Natural killer cell treated with Interleukin-12 subunit alpha and Interleukin-12 subunit beta and Interleukin-15 and Interleukin-18, amount 100 ng/mL, for 72 hours (primary cell): ENCODE measurements at places on chromosomes 16 and 17.

GRCh38 chr17:70969521-70970034 lies 800.2 kb downstream of the KCNJ2 start:
- DNase-seq, result no peak

- no peak for DNase-seq
Measured at GRCh38 chr17:41015454-41015853, 6.5 kb upstream of the KRTAP3-1 start.

DNA sequence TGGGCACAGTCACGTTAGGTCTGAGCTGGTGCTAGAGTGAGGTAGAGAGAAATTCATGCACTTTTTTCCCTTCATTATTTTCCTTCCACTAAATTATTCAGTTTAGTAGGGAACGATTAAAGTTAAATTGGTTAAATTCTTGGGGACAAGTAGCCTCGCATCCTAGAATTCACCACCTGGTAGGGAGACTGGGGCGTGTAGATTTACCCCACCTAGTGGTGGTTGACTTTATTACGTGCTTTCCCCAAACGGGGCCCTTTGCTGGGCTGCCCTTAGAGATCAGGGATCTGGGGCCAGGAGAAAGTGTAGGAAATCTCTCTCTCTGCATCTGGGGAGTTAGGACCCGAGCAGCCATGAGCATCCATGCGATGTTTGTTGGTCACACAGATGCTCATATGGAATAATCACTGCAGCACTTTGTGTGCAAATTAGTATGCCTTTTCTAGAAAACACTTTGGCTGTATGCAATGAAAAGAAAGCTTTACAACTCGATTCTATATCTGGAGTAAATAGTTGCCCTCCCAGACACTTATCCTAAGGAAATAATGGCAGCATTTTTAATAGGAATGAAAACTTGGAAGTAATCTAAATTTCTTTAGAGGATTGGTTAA lies 107.0 kb downstream of the PLCG2 start:
- no peak for DNase-seq

DNA sequence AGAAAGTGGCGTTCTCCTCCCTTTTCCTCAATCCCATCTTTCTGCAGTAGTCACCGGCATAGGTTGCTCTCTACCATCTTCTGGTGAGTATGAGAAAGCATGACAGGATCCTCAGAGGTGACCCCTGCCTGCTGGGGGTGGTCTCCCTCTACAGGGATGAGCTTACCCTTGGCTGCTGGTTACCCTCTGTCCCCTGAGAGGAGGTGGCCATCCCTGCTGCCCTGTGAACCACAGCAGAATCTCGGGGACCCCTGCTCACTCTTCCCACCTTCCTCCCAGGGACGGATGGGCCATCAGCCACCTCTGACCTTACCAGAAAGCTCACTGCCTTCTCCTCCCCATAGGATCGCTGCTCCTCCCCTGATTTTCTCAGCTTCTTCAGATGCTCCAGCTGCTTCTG lies 7.8 kb downstream of the MEFV start:
- no peak for DNase-seq

GRCh38 chr17:66767154-66767933 lies 67.6 kb upstream of the CACNG5 start:
- no peak for DNase-seq

DNA sequence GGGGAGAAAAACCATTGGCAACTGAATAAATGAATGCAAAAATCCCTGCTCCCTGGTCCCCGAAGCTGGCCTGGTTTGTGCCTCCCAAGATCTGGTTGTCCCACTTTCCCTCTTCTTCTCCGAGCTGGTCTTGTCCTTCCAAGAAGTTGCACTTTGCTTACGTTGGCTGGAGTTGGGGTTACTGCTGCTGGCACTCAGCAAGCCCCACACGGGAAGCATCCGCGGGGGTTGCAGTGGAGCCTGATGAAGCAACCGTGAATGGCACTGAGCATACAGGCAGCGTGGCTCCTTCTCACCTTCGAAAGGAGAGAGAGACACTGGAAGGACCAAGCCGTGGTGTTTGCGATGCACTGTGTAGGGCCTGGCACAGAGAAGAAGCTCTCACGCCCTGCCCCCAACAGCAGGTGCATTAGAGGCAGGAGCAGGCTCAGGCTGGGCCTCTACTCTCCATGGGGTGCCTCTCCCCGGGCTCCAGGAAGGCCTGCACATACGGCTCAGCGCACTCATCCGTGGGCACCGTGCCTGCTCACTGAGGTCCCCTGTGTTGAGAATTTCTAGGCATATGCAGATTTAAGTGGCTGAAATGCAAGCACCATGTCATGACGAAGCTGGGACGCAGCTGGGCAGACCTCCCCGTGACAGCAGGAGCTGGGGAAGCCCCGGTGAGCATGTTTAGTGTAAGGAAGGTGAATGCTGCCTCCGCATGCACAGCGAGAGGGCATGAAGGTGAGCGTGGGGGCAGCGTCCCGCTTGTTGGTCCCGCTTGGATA lies 12.1 kb downstream of the CA5A start:
- DNase-seq, result peak; percentile 49

- DNase-seq, result no peak
Measured at GRCh38 chr16:9755081-9755480, 427.1 kb downstream of the GRIN2A start.

DNA sequence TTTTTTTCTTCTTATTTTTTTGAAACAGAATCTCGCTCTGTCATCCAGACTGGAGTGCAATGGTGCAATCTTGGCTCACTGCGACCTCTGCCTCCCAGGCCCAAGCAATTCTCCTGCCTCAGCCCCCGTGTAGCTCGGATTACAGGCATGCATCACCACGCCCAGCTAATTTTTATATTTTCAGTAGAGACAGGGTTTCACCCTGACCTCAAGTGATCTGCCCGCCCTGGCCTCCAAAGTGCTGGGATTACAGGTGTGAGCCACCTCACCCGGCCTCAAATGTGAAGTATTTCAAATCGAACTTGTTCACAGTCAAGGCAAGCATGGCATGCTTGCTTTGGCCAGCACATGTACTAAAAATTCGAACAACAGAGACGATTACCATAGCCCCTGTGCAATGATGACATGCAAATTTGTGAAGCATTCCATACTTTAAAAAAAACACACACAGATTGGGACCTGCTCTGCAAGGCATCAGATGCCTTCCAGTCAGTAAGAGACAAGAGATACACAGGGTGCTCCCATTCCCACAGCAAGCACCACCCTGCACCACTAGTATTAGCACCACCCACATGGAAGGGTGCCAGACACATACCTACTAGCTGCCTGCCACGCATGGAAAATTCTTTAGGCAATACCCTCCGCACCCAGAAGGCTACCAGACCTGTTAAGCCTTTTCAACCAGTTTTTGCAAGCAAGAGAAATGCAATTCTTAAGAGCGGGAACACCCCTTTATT lies 47.2 kb downstream of the ANKRD11 start:
- no peak for DNase-seq

DNA sequence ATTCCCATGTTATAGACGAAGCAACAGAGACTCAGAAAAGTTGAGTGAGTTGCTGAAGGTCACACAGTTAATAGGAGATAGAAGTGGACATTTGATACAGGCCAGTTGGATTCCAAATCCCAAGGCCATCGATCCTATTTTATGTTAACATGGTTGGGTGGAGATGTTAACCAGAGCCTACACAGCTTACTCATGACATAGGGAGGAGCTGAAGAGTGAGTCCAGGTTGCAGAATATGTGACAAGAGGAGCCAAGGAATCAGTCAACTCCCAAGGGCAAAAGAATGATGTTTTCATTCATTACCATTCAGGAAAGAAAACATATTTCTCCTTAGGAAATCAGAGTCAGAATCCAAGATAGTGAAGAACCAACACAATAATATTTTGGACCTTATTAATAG lies 40.3 kb upstream of the GAS7 start:
- DNase-seq, result no peak

DNA sequence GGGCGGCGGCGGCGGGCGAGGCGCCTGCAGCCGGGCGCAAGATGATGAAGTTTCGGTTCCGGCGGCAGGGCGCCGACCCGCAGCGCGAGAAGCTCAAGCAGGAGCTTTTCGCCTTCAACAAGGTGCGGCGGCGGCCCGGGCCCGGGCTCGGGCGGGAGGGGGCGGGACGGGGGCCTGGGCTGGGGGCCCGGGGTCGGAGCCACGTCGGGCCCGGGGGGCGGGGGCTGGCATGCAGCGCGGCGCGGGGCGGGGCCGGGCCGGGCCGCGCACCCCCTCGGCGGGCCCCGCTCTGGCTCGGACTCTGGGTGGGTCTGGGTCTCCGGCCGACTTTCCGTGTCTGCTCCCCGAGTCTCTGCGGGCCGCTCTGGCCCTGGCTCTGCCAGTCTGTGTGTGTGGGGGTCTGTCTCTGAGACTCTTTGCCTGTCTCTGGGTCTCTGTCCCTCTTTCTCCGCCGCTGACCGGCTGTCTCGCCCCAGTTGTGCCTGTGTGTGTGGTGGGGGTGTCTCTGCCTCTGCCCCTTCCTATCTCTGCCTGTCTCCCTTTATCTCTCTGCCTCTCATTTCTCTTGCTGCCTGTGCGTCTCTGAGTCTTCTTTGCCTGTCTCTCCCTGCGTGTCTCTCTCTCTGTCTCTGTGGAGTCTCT lies 328 bp downstream of the LLGL1 start:
- no peak for DNase-seq

GRCh38 chr16:4194661-4195060 lies 47.2 kb downstream of the SRL start:
- no peak for DNase-seq

GRCh38 chr16:55710466-55710865 lies 54.7 kb downstream of the SLC6A2 start:
- DNase-seq, result no peak

- DNase-seq, result no peak
Measured at GRCh38 chr17:55246583-55246982, 18.2 kb upstream of the HLF start.

DNA sequence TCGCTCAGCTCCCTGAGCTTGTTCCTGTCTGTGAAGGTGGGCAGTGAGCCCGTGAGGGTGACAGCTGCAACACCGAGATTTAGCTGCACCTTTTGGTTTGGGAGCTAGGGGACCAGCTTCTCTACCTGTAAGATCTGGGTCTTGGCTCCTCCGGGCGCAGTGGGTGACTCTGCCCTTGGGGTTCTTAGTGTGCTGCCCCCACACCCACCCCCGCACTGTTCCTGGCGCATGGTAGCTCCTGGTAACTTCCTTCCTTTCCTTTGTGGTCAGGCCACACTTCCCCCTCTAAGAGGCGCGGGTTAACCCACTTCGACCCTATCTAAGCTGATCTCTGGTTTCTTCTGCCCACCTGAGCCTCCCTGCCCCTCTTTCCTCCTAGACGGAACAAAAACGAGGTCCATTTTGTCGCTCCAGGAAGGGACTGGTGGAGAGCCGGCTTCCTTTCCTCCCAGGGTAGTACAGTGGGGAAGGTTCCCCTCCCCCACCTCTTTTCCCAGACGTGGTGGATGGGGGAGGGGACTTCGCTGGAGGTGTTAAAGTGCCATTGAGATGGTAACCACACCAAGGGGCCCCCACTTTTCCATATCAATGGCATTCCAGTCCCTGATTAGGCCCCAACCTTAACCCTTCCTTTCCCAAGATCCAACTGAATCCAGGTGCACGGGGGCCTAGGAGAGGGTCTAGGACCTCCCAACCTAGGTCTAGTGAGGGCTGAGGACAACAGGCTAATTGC lies 4.6 kb upstream of the CLDN9 start:
- no peak for DNase-seq

DNA sequence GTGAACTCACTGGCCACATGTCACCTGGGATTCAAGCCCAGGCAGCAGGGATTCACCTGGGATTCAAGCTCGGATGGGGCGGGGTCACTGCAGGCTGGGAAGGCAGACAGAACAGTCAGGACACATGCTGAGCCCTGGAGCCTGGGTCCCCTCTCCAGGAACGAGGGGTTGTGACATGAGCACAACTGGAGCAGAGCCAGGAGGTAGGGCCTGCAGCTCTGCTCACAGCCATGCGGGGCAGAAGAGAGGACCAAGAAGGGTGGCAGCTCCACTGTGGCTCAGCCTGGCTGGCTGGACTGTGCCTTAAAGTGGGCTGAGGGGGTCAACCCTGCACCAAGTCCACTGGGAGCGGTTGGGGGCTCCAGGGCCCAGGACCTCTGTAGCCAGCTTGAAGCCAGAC lies 150.1 kb downstream of the RAB11FIP4 start:
- no peak for DNase-seq

- no peak for DNase-seq
Measured at GRCh38 chr17:66306446-66306845, 4.0 kb downstream of the PRKCA start.

DNA sequence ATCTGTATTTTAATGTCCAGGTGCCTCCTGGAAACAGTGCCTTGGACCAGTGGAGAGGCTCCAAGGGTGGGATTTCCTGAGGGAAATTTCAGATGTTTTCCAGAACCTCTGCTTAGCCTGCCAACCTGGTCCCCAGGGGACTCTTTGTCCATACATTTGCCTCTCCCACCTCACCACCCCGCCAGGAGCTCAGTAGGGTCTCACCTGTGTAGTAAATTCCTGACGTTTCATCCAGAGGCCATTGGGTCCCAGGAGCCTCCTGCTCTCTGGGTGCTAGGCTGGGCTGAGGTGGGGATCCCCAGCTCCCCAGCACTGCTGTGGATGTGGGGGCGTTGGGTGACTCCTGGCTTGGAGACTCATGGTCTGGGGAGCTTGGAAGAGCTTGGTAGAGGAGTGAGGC lies 2.7 kb downstream of the NLRP1 start:
- DNase-seq, result no peak

- no peak for DNase-seq
Measured at GRCh38 chr17:68512960-68513474, 787 bp downstream of the PRKAR1A start.

- DNase-seq, result no peak
Measured at GRCh38 chr17:2138761-2139160, 83.9 kb downstream of the HIC1 start.

DNA sequence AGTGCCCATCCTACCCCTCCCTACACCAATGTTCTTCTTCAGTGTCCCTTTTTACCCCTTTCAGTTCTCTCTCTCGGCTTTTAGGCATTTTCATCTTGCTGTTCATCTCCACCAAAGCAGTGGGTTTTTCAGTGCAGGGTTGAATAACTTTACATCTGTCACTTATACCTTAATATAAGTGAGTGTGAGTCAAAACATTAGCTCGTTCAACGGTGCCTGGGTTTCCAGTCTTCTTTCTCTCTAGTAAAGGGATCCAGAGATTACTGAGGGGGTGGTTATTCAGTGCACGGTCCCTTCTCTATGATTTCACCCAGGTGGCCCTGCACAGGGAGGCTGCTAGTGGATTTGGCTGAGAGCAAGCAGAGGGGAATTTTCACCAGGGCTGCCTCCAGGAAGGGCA lies 210.6 kb upstream of the CDH5 start:
- no peak for DNase-seq

- peak; percentile 73 for DNase-seq
Measured at GRCh38 chr17:732067-732901, at the start of gene TLCD3A. TLCD3A (plus strand) TSS chr17:732596; CDS start chr17:732648, 52 bp downstream.

- no peak for DNase-seq
Measured at GRCh38 chr17:16129441-16130205, 85.7 kb downstream of the NCOR1 start.

DNA sequence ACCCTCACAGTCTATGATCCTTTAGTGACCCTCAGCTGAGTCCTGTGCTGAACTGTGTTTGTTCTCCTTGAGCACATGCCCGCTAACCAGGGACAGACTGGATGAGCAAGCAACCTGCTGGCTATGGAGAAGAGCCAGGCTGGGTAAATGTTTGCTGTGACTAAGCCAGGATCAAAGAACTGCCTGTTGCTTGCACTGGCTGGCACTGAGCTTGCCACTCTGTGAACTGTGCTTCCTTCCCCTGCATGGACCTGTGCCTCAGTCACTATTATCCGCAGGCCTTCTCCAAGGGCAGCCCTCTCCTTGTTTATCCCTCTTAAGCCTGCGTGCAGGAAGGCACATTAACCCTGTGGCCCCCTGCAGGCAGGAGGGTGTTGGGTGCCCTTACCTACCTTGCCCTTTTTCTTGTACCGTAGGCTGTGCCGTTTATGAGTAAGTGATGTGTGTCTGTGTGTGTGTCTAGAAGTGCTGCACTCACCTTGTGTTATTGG lies 7.4 kb downstream of the PNPO start:
- DNase-seq, result no peak

GRCh38 chr16:86363057-86363490 lies 147.3 kb upstream of the FOXF1 start:
- DNase-seq, result no peak
